Smooth muscle cell of the brain vasculature (primary cell): ENCODE measurements at places on chromosomes 2 and 18.

- no peak for DNase-seq
These were observed 11.7 kb upstream of the CCDC74B start for GRCh38 chr2:130156624-130157004.

DNA sequence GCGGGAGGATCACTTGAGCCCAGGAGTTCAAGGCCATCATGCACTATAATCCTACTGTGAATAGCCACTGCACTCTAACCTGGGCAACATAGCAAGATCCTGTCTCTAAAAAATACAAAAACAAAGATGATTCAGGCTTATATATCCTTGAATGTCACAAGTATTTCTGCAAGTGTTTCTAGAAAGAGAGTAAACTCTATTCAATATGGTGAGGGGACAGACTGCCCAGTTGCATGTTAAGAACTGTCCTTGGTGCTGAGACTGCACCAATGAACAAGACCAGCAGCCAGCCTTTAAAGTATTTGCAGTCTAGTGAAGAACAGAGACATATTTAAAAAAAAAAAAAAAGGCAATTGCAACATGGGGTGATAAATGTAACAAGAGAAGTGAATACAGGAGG lies 16.4 kb downstream of the MAP3K19 start:
- DNase-seq = peak; percentile 23

GRCh38 chr2:96114903-96115581 lies 1.3 kb downstream of the ADRA2B start:
- no peak for DNase-seq

DNA sequence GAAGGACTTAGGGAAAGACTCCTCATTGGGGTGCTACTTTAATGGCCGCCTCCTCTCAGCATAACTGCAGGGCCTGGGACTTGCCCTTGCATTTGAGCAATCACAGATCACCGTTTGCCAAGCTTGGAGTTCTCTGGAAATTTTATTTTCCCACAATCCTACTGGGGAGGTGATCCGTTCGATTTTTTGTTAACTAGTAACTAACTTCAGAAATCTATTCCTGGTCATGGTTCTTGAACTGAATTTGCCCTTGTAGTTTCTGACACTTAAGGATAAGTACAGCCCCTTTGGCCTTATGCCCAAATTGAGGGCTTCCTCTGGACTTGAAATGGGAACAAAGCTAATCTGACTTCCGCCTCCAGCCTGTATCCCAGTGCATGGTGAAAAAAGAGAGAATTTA lies 60.5 kb upstream of the ST3GAL5 start:
- no peak for DNase-seq

- no peak for DNase-seq
These were observed 691.6 kb upstream of the HS6ST1 start for GRCh38 chr2:129010262-129010661.

GRCh38 chr2:105188343-105188742 lies 53.2 kb upstream of the GPR45 start:
- DNase-seq = no peak
